Pulmonary artery endothelial cell (primary cell): ENCODE measurements at places on chromosomes 7 and 10.

DNA sequence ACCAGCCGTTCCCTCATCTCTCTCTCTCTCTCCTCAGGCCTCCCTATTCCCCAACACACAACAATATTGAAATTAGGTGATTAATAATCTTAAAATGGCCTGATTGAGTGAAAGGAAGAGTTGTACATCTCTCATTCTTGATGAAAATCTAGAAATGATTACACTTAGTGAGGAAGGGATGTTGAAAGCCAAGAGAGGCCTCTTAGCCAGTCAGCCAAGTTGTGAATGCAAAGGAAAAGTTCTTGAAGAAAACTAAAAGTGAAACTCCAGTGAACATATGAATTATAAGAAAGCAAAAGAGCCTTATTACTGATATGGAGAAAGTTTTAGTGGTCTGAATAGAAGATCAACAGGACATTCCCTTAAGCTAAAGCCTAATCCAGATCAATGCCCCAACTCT, 695.1 kb downstream of the GRID1 start:
- no peak for DNase-seq

- no peak for DNase-seq
These were observed 22.2 kb downstream of the TYW1B start for GRCh38 chr7:72805526-72806494.

DNA sequence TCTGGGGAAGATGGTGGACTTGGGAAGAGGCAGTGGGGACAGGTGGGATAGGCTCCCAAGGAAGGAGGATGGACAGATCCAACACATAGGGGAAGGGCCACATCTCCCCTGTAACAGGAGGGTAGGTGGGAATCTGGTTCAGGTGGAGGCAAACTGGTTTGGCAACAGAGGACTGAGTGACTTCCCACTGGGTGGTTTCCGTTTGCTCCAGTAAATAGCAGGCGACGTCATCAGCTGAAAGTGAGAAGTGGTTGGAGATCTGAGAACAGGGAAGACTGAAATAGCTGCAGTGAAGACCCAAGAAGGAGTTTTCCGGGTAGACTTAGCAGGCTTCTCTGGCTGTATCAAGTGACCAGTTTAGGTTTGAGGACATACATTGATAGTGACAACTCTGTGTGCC, 504.4 kb downstream of the GALNT17 start:
- no peak for DNase-seq

GRCh38 chr7:48180981-48181380, 9.7 kb downstream of the ABCA13 start:
- DNase-seq: no peak

GRCh38 chr7:11843113-11843765, 11.2 kb upstream of the THSD7A start:
- no peak for DNase-seq

DNA sequence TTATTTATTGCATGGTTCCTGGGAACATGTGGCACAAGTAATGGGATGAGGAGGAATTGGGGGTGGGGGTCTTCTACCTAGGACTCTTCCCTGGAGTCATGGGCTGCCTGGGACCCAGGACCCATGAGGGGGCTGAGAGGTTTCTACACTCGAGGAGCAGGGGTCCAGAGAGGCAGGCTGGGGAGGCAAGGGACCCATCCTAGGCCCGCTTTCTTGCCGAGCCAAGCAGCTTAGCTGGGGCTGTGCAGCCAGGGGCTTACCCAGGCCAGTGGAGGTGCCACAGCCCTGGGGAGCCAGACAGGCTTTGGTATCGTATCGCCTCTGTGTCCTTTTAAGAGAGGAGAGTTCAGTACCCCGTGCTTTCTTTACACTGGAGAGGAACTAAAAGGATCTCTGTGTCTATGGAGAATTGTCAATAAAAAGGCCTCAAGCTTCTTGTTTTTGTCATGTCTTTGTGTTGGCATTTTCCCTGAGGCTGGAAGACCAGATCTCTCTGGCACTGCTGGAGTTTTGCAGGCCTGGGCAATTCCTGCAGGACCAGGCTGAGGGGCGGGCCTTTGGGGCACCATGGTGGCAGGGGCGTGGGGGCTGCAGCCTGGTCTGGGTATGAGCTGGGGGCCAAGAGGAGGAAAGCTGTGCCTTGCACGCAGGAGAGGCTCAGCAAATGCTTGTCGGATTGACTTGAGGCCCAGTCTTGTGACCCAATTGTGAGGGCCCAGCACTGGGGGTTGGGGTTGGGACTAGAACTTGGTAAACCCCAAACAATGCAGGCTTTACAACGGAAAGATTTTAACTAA, 11.1 kb downstream of the SFRP5 start:
- no peak for DNase-seq

DNA sequence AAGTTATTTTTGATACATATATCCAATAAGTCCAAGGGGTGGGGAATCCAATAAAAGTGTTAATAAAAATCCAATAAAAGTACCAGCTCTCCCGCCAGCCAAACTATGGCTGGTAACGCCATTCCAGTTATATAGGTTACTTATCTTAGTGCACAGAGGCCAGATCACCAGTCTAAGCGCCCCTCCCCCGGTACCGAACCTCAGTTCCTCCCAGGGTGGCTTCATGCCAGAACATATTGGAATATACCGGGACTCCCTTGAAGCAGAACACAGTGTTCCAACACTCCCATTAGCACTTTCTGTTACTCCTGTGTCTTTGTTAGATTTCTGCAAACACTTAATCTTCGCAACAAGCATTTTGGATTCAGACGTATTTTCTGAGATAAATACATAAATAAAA, 7.5 kb downstream of the FBH1 start:
- no peak for DNase-seq

- no peak for DNase-seq
These were observed 1016.5 kb downstream of the GRM8 start for GRCh38 chr7:126236261-126236660.

DNA sequence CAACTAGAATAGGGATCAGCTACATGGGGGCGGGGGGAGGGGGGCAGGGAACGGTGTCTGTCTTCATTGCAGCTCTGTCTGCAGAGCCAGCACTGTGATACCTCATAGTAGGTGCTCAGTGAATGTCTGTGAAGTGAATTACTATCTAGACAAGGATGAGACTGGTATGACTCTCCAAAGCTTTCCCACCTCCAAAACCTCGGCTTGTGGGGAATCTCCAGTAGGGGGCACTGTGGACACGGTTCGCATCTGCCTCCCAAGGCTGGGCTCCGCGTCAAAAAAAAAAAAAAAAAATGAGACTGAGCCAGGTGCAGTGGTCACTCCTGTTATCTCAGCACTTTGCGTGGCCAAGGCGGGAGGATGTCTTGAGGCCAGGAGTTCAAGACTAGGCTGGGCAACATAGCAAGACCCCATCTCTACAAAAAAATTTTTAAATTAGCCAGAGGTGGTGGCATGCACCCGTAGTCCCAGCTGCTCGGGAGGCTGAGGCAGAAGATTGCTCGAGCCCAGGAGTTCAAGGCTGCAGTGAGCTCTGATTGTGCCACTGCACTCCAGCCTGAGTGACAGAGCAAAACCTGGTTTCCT, 9.6 kb downstream of the TRIM56 start:
- DNase-seq: peak; percentile 37

DNA sequence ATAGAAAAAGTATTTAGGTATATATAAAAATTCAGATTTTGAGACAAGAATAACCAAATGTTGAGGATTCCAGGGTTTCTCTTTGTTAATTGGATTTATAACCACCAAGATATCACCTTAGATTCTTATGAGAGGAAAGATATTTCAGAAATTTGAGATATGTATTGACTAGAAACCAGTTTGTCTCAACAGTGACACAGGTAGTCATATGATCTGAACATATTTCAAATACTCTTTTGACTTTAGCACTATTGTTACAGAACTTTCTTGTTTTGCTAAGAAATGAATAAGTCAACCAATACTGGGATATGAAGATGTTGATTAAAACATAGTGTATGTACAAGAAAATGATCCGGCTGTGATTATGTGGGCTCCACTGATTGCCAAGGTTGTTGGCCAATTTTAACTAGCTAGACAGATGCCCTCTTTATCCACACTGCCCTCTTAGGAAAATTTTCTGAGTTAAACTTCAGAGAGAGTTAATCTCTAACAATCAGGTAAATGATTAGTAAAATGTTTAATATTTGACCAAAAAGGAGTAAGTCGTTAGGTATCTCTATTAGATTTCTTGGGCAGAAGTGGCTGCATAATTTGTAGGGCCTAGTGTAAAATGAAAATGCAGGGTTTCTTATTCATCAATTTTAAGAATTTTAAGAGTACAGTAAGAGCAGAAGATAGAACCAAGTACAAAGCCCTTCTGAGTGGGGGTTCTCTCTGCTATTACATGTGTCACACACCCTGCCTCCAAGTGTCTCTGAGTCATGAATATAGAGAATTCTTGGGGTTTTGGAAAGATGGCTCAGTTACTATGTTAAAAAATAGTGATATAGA, 376.0 kb downstream of the TFEC start:
- DNase-seq: no peak

DNA sequence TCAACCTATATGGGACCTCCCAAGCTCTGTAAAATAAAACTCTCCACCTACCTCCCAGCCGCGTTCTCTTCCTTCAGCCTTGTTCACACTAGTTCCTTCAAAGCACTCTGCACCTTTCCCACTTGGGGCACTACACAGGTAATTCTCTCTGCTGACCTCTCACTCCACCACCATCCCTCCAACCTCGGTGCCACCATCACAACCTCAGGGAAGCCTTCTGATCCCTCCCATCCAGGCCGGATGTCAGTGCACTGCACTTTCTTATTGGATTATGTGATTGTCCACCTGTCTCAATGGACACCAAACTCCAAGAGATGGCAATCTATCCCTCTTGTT, 7.0 kb downstream of the LARP4B start:
- DNase-seq: no peak

DNA sequence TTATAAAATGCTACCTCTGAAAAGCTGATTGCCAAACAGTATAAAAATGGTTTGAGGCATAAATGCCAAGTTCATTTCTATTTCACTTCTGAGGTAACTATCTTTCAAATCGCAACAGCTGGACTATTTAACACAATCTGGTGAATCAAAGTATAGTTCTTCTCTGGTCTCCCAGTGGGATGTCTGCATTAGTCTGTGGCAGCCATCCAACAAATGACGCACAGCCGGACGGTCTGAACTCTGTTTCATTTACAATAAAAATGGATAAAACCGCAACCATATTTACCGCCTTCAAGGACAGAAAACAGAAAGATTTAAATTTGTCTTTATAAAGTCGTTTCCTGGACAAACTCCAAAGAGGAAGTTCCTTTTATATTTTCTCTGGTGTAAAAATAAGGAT, 41.9 kb downstream of the ENO4 start:
- peak; percentile 33 for DNase-seq

DNA sequence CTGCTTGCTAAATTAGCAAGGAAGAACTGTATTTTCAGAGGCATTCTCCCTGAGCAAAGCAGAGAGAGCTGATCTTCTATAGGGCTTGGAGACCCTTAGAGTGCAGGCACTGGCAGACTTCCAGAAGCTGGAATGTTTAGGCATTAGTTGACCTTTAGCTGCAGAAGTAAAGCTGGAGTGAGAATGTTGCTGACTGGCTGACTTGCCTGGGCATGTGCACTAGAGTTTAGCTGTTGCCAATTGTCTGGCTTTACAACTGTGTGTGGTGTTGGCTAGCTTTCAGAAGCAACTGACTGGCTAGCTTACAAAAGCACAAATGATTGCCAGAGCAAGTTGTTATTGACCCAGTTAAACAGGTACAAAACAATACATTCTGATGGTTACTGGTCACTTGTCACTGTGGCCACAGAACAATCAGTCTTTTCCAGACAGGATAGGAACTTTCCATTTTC, 25.1 kb downstream of the FAM13C start:
- no peak for DNase-seq

DNA sequence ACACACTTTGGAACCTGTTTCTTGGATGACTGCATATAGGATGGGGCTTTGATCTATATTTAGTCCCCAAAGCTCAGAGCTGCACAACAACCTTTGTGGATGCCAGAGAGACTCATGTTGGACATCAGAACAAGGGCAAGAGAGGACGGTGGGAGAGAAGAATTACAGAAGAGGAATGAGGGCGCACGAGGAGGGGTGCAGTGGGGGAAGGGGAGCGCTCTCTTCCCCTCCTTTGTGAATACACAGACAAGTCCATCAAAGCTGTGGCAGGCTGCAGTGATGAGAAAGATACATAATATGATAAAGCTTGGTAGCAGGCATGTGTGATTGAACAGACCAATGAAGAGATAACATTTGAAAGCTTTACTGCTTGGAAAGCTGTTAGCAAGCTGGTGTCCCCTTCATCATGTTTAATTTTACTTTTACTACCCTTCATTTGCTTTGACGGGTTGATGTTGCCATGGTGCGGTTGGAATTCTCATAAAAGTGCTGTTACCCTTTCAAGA, 857.8 kb downstream of the KCNMA1 start:
- DNase-seq: no peak

GRCh38 chr7:41529831-41530230, 173.1 kb downstream of the INHBA start:
- DNase-seq: no peak

- no peak for DNase-seq
These were observed 88.3 kb downstream of the NKX6-2 start for GRCh38 chr10:132697578-132698200.

GRCh38 chr10:87702260-87702972, 42.7 kb downstream of the PAPSS2 start:
- no peak for DNase-seq

DNA sequence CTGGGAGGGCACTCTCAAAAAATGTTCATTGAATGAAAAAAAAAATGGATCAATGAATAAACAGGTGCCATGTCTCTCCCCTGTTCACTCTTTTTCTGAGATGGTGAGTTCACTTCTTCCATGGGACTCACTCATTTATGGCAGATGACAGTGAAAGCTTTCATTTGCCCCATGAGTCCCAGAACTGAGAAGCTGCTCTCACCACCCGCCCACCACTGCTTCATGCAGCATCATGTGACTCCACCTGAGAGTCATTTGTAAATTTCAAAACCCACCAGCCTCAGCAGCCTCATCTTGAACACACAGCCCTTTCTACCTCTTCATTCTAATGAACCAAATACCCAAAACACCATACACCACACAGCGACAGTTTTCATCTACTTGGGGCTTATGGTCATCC, 64.9 kb downstream of the SCRN1 start:
- no peak for DNase-seq

DNA sequence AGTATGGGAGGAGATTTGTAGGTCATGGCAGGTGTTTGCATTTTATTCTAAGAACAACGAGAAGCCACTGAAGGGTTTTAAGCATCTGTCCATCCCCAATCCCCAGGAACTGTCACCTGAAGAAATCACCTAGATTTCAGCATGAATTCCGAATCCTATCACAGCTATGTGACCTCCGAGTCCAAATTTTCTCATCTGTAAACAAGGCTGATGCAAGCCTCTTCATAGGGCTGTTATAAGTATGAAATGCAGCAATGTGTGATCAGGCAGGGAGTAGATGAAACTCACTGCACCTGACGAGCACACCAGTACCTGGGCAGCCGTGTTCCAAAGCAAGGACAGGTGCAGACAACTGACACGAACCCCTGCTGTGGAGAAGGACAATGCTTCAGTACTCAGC, 14.0 kb downstream of the HABP2 start:
- DNase-seq: no peak
